Panc1 (cell line): ENCODE measurements at places on chromosomes 16 and 17. TPM values are rescaled to one million over a fixed set of nuclear protein-coding genes. Genes with fewer than 3 reads are reported as not detected.

Gene TCAP
- total RNA-seq, result 1.6 TPM

DNA sequence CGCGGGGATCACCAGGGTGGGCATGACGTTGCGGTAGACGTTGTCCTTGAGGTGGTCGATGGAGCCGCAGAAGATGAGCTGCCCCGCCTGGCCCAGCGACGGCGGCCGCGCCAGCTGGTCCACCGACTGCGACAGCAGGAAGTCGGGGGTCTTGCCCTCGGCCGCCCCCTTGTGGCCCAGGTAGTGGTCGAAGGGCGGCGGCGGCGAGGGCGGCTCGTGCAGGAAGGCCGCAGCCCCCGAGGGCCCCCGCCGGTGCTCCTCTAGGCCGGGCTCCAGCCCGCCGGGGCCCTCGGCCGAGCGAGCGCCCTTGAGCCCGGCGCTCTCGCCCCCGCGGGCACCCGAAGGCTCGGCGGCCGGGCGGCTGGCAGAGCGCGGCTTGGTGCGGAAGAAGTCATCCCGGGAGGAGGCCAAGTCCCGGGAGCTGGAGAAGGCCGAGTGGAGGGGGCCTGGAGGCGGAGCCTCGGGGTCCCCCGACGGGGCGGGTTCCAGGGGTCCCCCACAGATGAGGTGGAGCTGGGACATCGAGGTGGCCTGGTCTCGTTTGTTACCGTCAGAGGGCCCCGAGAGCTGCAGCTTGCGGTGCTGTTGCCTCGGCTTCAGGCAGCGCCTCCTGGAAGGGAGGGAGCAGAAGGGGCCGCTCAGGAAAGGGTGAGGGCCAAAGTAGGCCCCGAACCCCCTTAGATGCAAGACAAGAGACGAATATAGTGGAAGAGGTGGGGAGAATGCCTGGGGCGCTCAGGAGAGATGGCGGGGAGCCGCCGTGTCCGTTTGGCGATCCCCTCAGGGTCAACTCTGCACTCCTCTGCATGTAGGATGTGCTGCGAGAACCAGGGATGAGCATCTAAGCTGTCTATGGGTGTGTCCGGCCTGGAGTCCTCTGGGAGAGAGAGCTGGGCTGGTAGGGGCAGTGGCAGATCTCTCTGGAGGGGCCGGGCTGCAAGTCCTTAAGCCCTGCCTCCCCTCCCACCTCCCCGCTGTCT is 8.8 kb downstream of the FAM171A2 start:
- H3K4me3 ChIP-seq, result no peak overlapping the region
- DNase-seq, result no peak
- H3K36me3 ChIP-seq, result no peaks in the 10 kb centered on the region
- no peak overlapping the region for H3K27ac ChIP-seq
- H3K4me1 ChIP-seq, result no peaks in the 10 kb centered on the region

Gene CES4A
- 6.1 TPM for total RNA-seq

DNA sequence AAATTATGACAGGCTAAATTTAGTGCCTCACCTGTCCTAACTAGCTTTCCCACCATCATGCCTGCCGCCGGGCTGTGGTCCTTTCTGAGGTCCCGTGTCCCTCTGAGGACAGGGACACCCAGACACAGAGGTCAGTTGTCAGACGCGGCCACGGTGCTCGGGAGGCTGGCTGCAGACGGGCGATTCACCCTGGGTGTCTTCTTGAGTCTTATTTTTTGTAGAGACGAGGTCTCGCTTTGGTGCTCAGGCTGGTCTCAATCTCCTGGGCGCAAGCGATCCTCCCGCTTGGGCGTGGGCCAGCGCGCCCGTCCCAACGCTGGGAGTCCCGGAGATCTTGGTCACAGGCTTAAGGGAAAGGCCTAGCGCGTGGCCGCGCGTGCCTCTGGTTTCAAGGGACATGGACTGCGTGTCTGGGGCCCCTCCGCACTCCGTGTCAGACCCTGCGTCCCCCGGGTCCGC is 797 bp upstream of the RAB11FIP3 start:
- no peaks in the 10 kb centered on the region for H3K27me3 ChIP-seq
- H3K36me3 ChIP-seq, result no peaks in the 10 kb centered on the region
- H3K4me3 ChIP-seq, result peak overlapping the region; percentile 73
- DNase-seq, result no peak

DNA sequence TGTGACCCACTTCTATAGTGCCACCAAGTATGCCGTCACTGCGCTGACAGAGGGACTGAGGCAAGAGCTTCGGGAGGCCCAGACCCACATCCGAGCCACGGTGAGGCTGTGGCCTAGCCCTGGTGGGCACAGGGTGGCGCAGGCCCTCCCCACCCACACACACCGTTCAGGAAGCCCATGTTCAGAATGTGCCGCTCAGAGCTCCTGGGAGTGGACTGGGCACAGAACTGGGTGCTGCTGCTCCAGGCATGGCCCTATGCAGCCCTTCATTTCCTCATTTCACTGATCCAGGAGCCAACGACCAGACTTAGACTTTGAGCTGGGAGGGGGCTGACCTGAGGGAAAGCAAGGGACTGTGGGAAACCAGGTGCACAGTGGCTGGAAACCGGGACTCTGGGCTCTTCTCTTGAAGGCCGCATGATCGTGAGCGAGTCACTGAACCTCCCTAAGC is 2.4 kb upstream of the MRM1 start:
- no peak for DNase-seq
- no peak overlapping the region for H3K4me3 ChIP-seq
- H3K4me1 ChIP-seq, result peaks cover 7% of the 10 kb centered on the region; the same call in 1 of the 2 replicates
- no peaks in the 10 kb centered on the region for H3K27me3 ChIP-seq

Gene KRTAP4-4
- total RNA-seq, result not detected

DNA sequence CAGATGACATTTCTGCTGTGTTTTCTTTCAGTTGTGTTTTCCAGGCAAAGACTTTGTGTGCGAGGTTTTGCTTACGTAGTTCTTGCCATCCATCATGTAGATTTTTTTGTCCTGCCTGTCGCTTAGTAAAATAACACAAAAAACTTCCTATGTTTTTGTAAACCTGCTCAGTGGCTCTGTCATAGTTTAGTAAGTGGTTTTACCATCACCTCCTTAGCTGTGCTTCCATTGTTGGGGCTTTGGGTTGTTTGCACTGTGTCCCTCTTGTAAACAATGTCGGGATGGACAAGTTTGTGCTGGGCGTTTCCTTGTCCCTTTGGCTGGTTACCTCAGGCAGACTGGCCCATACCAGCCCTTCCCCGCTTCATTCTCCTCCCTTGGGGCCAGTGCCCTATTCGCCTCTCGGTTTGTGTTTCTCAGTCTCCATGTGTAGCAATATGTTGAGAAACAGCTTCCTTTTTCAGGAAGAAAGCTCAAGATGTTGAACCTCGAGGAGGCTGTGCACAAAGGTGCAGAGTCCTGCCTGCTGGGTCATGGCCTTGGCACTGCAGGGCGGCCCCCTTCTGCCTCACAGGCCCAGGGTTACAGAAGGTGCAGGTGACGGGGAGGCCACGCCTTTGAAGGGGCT is 74.6 kb downstream of the KSR1 start:
- DNase-seq, result no peak
- H3K4me1 ChIP-seq, result peaks cover 25% of the 10 kb centered on the region
- H3K27ac ChIP-seq, result no peak overlapping the region
- H3K36me3 ChIP-seq, result no peaks in the 10 kb centered on the region
- H3K4me3 ChIP-seq, result no peak overlapping the region

- no peaks in the 10 kb centered on the region for H3K4me1 ChIP-seq
- no peak overlapping the region for H3K27ac ChIP-seq
- DNase-seq, result no peak
- H3K36me3 ChIP-seq, result no peaks in the 10 kb centered on the region
- H3K4me3 ChIP-seq, result no peak overlapping the region
Measured at GRCh38 chr17:51537996-51538550, 277.7 kb downstream of the UTP18 start.

DNA sequence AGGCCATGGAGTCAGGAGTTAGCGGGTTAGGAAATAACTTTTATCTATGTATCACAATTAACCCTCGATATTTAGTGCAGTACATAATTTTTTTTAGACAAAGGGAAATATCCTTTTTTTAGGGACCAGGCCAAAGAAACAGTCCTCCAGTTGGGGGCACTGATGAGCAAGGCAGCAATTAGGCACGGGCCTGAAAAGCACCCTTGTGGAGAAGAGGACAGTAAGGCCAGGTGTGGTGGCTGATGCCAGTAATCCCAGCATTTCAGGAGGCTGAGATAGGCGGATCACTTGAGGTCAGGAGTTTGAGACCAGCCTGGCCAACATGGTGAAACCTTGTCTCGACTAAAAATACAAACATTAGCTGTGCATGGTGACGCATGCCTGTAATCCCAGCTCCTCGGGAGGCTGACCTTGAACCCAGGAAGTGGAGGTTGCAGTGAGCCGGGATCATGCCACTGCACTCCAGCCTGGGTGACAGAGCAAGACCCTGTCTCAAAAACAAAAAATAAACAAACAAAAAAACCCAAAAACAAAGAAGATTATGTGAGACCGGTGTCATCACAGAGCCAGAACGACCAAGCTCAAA is 158.3 kb upstream of the NOL11 start:
- no peak overlapping the region for H3K4me3 ChIP-seq
- no peaks in the 10 kb centered on the region for H3K4me1 ChIP-seq
- H3K36me3 ChIP-seq, result no peaks in the 10 kb centered on the region
- H3K27ac ChIP-seq, result no peak overlapping the region

Gene LITAF
- 85.2 TPM for total RNA-seq

Gene MYH8
- not detected for total RNA-seq

Gene TPSG1
- total RNA-seq, result 4.6 TPM

DNA sequence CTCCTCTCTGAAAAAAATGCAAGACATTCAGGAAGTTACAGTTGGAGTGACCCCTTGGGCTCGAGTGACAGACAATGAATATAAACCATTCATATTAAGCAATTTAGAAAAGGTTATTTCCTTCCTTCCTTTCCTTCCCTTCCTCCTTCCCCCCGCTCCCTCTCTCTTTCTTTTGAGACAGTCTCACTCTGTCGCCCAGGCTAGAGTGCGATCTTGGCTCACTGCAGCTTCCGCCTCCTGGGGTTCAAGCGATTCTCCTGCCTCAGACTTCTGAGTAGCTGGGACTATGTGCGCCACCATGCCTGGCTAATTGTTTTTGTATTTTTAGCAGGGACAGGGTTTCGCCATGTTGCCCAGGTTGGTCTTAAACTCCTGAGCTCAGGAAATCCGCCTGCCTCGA is 13.2 kb downstream of the PSMD12 start:
- H3K36me3 ChIP-seq, result peaks cover 31% of the 10 kb centered on the region
- no peak overlapping the region for H3K4me3 ChIP-seq
- no peaks in the 10 kb centered on the region for H3K4me1 ChIP-seq
- H3K27ac ChIP-seq, result no peak overlapping the region
- no peak for DNase-seq

DNA sequence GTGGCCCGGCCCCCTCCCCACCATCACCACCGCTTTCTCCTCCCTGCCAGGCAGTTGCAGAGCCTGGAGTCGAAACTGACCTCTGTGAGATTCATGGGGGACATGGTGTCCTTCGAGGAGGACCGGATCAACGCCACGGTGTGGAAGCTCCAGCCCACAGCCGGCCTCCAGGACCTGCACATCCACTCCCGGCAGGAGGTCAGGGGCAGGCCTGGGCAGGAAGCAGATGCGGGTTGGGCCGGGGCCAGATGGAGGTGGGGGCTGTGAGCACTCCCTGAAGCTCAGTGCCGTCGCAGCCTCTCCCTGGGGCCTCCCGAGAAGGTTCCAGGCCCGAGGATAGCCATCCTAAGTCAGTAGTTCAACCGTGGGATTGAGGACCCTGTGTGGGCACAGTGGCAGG is 14.2 kb upstream of the ADGRG3 start:
- H3K27me3 ChIP-seq, result no peaks in the 10 kb centered on the region
- H3K36me3 ChIP-seq, result no peaks in the 10 kb centered on the region
- H3K27ac ChIP-seq, result no peak overlapping the region
- DNase-seq, result no peak
- H3K4me1 ChIP-seq, result no peaks in the 10 kb centered on the region

Gene HS3ST3B1
- 0.59 TPM for total RNA-seq

DNA sequence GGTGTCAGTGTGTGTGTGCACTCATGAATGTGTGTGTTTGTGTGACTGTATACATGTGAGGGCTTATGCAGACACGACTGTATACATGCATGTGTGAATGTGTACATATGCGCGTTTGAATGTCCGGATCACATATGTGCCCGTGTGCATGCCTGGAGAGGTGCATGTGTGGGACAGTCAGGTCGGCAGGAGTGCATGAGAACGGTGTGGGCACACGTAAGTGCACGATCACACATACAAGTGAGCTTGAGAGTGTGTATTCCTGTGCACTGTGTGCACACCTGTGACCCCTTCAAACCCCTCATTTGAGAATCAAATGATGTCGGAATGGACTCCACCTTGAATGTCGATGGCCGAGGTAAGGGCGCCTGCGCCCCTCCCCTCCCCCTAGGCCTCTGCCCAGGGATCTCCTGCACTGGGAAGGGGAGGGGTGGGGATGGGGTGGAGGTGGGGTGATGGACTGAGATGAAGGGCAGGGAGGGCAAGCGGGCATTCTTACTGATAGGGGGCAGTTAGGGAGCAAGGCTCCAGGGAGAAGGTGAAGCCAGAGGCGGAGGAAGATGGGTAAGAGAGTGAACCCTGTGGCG is 601 bp upstream of the NGFR start:
- H3K4me1 ChIP-seq, result peaks cover 13% of the 10 kb centered on the region
- H3K4me3 ChIP-seq, result peak overlapping the region; percentile 41
- DNase-seq, result no peak
- no peak overlapping the region for H3K27ac ChIP-seq

DNA sequence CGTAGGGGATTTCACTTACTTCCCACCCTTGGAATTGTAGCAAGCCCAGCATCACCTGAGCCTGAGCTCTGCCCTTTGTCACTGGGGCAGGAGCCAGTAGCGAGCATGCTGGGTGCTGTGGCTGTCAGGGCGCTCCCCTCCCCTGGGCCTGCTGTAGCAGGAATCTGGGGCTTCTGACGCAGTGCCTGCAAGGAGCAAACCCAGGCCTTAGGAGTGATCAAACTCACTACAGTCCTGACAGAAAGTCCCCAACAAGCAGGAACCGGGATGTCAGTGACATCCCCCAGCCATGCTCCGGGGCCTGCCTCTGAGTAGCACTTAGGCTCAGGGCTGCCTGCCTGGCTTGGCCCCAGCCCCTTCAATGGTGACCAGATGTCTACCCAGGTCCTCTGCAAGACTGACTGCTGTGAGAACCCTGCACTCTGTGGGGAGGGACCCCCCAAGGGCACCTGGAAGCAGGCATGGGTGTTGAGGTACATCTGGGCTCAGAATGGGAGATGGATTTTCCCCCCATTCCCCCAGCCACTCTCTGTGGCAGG is 23.5 kb downstream of the PLD6 start:
- no peaks in the 10 kb centered on the region for H3K4me1 ChIP-seq
- no peaks in the 10 kb centered on the region for H3K27me3 ChIP-seq
- no peak overlapping the region for H3K4me3 ChIP-seq

- H3K36me3 ChIP-seq, result peaks cover 2% of the 10 kb centered on the region
- no peak overlapping the region for H3K27ac ChIP-seq
- DNase-seq, result no peak
Measured at GRCh38 chr16:4703906-4704305, 10.5 kb downstream of the NUDT16L1 start.

- no peaks in the 10 kb centered on the region for H3K4me1 ChIP-seq
- H3K36me3 ChIP-seq, result no peaks in the 10 kb centered on the region
- no peak overlapping the region for H3K27ac ChIP-seq
Measured at GRCh38 chr17:14448818-14449217, 147.9 kb downstream of the HS3ST3B1 start.

Gene SYNGR3
- 15.2 TPM for total RNA-seq

- H3K4me3 ChIP-seq, result peak within 1 kb of the TSS; percentile 35
- H3K36me3 ChIP-seq, result no peaks in the 10 kb centered on the region
- H3K27ac ChIP-seq, result no peak within 1 kb of the TSS
- no peak for DNase-seq
Measured at GRCh38 chr16:275786-276232, at the start of gene RGS11. Gene RGS11 (minus strand): TSS chr16:275944. CDS start chr16:275911, 33 bp downstream.
